ENCODE measurements at places on chromosomes 13 and 19. TPM values are rescaled to one million over a fixed set of nuclear protein-coding genes. Genes with fewer than 3 reads are reported as not detected.

F10 gene
- total RNA-seq = not detected

ANGPTL4 gene
- total RNA-seq = 7.4 TPM

DNA sequence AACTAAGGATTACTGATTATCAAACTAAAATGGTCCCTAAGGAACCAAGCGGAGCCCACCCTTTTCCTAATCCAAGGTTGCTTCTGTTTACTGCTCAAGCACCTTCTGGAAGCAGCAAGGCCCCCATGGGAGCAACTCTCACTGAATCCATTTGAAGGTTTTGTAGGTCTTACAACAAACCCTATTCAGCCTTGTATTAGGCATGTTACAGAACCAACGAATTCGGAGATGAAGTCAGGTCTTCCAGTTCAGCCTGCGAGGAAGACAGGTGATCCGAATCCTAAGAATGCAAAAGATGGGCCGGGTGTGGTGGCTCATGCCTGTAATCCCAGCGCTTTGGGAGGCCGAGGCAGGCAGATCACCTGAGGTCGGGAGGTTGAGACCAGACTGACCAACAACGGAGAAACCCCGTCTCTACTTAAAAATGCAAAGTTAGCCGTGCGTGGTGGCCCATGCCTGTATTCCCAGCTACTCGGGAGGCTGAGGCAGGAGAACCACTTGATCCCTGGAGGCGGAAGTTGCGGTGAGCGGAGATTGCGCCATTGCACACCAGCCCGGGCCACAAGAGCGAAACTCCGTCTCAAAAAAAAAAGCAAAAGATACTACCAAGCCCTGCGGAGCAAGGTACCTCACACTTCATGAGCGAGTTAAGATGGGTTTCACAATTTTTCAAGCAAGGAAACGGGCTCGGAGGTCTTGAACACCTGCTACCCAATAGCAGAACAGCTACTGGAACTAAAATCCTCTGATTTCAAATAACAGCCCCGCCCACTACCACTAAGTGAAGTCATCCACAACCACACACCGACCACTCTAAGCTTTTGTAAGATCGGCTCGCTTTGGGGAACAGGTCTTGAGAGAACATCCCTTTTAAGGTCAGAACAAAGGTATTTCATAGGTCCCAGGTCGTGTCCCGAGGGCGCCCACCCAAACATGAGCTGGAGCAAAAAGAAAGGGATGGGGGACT lies 609 bp downstream of the ZAR1L start:
- DNase-seq = peak; percentile 44
- peak overlapping the region; percentile 100 for H3K27ac ChIP-seq
- H3K27me3 ChIP-seq = no peaks in the 10 kb centered on the region
- peak overlapping the region; percentile 96 for H3K4me3 ChIP-seq

DNA sequence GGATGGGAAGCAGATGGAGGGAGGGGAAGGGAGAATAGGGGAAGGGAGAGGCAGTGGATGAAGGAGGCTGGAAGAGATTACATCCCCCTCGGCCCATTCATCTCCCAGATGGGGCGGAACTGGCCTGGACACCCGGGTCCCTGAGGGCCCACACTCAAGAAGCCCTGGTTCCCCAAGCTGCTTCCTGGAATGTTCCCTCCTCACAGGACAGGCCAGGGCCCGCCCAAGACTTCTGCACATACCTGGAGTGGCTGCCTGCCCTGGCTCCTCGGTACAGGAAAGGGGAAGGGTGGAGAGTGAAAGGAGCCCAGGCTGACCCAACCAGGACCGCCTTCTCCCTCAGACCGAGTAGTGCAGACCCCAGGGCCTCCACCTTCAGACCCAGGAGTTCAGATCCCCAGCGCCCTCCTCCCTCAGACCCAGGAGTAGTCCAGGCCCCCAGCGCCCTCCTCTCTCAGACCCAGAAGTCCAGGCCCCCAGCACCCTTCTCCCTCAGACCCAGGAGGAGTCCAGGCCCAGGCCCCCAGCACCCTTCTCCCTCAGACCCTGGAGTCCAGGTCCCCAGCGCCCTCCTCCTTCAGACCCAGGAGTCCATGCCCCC lies 489 bp downstream of the NTF4 start:
- H3K27ac ChIP-seq = no peak overlapping the region
- H3K4me1 ChIP-seq = no peaks in the 10 kb centered on the region
- no peak for DNase-seq
- no peak overlapping the region for H3K4me3 ChIP-seq
- peaks cover 63% of the 10 kb centered on the region for H3K27me3 ChIP-seq

DNA sequence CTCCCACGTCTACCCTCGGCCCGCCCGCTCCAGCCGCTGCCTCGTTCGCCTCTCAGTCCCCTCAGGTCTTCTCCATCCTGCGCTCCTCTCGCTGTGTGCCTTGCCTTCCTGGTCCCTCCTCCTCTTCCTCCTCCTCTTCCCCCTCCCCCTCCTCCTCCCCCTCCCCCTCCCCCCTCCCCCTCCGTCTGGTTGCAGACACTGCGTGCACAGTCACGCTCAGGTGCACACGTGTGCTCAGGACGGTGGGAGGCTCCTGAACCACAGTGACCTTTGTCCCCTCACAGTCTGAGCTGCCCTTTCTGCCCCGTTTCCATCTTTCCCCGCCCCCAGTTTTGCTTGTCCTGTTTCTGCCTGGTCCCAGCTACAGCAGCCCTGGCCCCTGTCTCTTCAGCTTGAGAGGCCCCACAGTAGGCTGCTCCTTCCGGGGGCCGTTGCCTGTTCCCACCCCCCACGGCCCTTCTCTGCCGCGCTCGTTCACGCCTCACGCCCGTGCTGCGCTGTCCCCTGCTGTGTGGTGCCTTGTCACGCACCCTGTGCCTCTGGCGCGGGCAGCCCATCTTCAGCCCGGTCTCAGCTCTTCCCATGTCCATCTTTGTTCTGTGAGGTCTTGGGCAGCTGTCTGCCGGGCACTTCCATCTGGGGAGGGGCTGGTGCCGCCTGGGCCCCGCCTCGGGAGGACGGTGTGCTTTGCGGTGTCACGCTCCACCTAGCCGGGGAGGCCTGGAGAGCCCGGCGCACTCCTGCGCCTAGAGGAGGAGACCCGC lies 13.8 kb upstream of the RPS15 start:
- no peaks in the 10 kb centered on the region for H3K4me1 ChIP-seq
- no peaks in the 10 kb centered on the region for H3K27me3 ChIP-seq
- H3K36me3 ChIP-seq = peaks cover 56% of the 10 kb centered on the region
- DNase-seq = no peak

DNA sequence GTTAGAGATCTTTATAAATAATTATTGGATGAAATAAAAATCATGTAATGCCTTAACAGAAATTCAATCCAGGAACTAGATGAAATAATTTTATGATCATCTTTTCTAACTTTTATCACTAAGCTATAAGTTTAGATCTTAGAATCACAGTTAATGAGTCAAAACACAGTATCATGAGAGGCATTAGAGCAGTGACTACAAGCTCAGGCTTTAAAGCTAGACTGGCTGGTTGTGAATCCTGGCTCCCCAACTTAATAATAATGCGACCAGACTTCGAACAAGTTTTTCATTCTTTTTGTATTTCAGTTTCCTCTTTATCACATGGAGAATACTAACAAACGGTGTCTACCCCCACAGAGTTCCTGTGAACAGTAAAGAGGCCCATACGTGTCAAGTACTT lies 108.6 kb downstream of the MYCBP2 start:
- H3K36me3 ChIP-seq = peaks cover 61% of the 10 kb centered on the region
- peaks cover 14% of the 10 kb centered on the region for H3K4me1 ChIP-seq
- no peak for DNase-seq
- no peak overlapping the region for H3K4me3 ChIP-seq

DNA sequence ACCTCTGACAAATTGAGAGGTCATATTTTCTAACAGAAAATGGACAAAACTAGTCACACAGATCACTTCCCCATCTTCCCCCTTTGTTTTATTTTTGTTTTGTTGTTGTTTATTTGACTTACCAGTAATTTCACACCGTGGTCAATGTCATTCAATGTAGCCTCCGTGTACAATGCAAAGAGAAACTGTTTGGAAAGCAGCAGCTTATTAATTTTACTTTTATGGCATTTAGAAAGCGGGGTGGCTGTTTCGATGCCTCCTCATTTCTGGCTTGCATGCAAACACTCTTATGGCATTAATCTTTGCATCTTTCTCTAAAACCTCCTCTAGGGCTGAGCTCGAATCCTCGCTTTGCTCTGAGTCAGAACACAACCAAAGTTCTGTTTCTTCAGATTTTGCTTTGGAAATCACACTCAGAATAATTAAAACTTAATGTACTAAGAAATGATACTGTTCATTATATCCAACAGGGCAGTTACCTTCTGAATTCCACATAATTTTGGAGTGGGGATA lies 77.0 kb downstream of the ZNF536 start:
- H3K4me1 ChIP-seq = no peaks in the 10 kb centered on the region
- H3K4me3 ChIP-seq = no peak overlapping the region
- no peak overlapping the region for H3K27ac ChIP-seq
- DNase-seq = no peak

- DNase-seq = no peak
- no peaks in the 10 kb centered on the region for H3K36me3 ChIP-seq
- peaks cover 20% of the 10 kb centered on the region for H3K27me3 ChIP-seq
- H3K4me1 ChIP-seq = no peaks in the 10 kb centered on the region
- H3K27ac ChIP-seq = no peak overlapping the region
These were observed 59.5 kb downstream of the TNFRSF19 start for GRCh38 chr13:23629566-23630272.

DNA sequence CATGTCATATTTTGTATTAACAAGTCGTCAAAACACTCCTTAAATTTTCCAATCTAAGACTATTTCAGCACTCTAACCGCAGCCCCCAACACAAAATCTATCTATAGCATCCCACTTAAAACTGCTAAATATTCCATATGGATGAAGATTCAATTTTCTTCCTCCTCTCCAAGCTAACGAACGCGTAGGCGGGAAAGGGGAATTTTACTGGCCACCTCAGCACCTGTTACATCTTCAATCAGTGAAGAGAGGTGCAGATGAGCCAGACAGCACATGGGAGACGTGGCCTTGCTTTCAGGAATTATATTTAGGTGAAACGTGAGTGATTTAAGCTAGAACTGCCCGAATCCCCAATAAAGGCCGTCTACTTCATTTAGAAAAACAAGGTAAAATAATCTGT lies 1.1 kb downstream of the RBM26 start:
- DNase-seq = no peak
- no peaks in the 10 kb centered on the region for H3K27me3 ChIP-seq
- H3K4me1 ChIP-seq = peaks cover 50% of the 10 kb centered on the region
- peaks cover 31% of the 10 kb centered on the region for H3K36me3 ChIP-seq
- no peak overlapping the region for H3K27ac ChIP-seq

Data from activated T-helper 2 cell treated with anti-CD3 and anti-CD28 coated beads, Interferon-gamma antibody, Interleukin-2, Interleukin-4, amounts not matched to agents 10 μg/mL and 5 μg/mL and 100 μg/mL, durations not matched to agents 14 hours and 24 hours and 36 hours (primary cell).